ENCODE measurements at places on chromosomes 1 and 21.

DNA sequence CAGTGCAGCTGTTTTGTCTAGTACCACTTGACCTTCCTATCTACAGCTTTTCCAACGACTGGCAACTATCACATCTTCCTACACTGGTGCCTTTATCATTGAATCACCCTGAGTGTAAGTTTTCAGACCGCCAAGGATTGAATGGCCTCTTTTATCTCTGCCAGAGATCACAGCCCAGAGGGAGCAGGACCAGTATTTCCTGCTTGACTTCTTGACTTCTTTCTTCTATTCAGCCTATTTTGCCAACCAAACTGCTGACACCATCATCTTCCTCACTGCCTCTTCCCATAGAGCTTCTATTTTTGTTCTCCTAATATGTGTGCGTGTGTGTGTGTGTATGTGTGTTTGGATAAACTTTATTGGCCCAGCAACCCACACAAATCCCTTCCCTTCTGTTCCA is 53.8 kb downstream of the SERBP1 start:
- no peak for DNase-seq

- DNase-seq, result no peak
These were observed 250.8 kb downstream of the KCNJ6 start for GRCh38 chr21:37665230-37666024.

DNA sequence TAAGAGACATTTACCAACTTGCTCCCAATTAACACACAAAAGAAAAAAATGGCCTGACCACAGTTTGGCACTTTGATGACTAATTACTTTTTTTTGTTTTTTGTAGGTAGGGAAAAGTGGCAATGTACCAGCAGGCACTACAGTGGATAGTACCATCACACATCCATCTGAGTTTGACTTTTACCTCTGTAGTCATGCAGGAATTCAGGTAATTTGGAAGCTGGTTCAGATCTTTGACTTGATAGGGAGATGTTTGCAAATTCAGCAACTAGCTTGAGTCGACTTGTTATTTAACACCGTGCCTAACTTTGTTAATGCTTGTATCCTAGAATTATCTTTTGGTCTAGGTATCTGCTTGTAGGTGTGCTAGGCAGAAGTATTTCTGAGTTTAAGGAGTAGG is 33.0 kb upstream of the AGO1 start:
- DNase-seq, result no peak

GRCh38 chr1:246726255-246726679 is 2.1 kb downstream of the SCCPDH start:
- no peak for DNase-seq

DNA sequence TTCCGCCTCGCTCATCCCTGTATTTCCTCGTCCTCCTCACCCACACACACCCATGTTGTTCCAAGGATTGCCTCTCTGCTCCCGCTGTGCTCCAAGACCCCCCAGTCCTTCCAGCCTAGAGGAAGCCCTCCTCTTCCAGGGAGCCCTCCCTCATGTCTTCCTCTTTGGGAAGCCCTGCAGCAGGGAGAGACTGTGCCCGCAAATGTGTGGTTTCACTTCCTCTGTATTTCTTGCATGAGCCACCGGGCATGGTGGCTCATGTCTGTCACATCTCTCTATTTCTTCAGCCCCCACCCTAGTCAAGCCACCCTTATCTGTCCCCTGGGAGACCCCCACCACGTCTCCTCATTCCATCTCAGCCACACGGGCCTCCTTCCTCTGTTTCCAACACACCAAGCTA is 57.5 kb upstream of the PAX7 start:
- DNase-seq, result no peak

DNA sequence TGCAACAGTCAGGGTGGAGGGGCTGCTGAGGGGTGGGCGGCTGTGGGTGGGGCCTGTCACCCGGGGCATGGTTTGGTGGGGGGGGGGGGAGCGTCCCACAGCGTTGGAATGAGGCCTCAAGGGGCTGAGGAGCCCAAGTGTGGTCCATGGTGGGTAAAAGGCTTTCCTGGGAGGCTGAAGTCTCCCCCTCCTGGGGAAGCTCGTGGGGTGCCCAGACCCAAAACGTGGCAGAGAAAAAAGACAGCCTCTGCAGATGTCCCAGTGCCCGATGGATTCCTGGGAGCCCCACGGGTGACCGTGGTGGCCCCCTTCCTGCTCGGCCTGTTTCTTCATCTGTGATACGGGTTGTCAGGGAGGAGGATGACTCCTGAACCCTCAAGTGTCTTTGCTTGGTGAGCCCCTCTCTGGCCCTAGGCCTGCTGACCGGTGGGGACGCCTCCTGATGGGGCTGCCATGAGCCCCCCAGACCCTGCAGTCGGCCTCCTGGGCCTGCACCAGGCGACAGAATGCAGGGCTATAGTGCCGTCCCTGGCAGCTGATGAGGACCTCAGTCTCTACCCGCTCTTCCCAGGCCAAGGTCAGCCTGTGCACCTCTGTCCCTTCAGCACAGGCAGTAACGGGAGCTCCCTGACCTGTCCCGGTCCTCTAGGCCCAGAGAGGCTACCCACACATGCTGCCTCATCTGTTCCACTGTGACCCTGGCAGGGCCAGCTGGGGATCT is 1.1 kb downstream of the OBSCN start:
- no peak for DNase-seq

- DNase-seq, result no peak
These were observed 216.3 kb upstream of the CAMK1G start for GRCh38 chr1:209367061-209367772.

- no peak for DNase-seq
These were observed 24.6 kb downstream of the PLEKHA6 start for GRCh38 chr1:204335085-204335484.

- no peak for DNase-seq
These were observed 12.1 kb upstream of the NDC1 start for GRCh38 chr1:53850082-53850673.

- no peak for DNase-seq
These were observed 37.9 kb upstream of the LRIG2 start for GRCh38 chr1:113035086-113035485.

- DNase-seq, result no peak
These were observed at the start of gene CD53 for GRCh38 chr1:110872745-110873720. CD53 (plus strand) TSS chr1:110873148; CDS start chr1:110891409, 18,261 bp downstream.

DNA sequence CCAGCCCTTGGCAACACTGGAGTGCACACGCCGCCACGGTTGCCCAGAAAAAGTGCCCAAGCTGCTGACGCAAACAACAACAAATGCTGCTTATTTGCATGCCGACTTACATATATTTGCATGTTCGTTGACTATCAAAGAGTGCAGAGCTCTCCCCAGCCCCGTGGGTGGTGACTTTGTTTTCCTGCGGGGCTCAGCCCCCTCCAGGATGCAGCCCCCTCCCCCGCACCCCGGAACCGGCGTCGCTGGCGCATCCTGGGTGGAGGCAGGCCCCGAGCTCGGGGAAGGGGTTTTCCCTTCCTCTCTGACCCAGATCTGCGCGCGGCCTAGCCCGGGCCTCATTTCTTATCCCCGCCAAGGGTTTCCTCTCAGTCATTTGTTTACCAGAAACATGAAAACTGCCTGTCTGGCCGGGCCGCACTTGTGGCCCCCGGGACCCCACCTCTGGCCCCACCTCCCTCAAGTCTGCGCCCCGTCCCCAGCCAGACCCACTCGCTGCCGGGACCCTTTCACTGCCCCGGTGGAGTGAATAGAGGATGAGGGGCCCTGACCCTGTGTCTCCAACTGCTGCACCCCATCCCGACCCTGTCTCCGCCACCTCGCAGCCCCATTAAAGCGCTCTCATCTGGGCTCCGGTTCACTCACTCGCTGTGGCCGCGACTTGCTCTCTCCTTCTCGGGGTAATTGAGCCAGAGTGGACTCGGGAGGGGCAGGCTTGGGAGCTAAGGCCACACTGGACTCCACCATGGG is 5.5 kb downstream of the TNFRSF25 start:
- DNase-seq, result no peak

DNA sequence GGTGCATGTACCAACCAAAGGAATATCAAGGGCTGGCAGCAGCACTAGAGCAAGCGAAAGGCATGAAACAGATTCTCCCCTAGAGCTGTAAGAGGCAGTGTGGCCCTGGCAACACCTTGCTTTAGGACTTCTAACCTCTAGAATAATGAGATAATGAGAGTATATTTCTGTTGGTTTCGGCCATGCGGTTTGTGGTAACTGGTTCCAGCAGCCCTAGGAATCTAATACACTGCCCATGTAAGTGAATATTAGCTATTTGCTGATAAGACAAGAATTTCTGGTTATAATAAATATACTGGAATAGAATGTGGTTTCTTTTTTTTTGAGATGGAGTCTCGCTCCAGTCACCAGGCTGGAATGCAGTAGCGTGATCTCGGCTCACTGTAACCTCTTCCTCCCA is 199.4 kb downstream of the GABPA start:
- DNase-seq, result no peak

- DNase-seq, result no peak
These were observed 9.1 kb upstream of the IRF2BP2 start for GRCh38 chr1:234619071-234619480.

- DNase-seq, result no peak
These were observed 9.9 kb downstream of the WNT9A start for GRCh38 chr1:227937838-227938145.

GRCh38 chr1:155966750-155967149 is 11.6 kb downstream of the ARHGEF2 start:
- no peak for DNase-seq

DNA sequence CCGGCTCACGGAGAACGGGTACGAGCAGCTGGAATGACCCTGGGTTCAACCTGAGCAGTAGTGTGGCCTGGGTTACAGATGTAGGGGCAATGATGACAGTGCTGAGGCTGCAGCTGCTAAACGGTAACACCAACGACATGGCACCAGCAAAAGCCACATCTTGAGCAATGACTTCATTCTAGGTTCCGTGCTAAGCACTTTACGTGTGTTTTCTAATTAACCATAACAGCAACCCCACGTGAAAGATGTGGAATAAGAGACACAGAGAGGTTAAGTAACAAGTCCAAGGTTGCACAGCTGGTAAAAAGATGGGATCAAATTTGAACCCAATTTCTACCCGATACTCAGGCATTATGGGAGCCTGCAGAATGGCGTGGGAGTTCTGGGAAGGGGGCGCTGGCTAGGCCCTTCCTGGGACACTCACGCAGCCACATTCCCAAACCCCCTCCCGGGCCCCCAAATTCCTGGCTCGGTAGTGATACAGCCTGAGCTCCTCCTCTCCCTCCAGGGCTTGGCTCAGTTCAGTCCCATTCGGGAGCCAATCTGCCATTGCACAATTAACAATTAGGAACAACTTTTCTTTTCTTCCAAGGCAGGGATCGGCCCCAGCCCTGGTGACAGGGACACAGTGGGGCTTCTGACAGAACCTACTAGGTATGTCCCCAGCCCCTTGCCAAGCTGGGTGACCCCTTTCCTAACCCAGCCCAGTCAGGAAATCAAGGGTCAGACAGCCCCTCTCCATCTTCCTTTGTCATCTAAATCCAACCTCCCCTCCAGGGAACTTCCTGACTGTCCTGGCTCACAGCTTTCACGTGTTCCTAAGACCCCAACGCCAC is 23.8 kb upstream of the ECE1 start:
- no peak for DNase-seq

All from H9 (cell line).